ENCODE measurements at places on chromosomes 1 and 21.

DNA sequence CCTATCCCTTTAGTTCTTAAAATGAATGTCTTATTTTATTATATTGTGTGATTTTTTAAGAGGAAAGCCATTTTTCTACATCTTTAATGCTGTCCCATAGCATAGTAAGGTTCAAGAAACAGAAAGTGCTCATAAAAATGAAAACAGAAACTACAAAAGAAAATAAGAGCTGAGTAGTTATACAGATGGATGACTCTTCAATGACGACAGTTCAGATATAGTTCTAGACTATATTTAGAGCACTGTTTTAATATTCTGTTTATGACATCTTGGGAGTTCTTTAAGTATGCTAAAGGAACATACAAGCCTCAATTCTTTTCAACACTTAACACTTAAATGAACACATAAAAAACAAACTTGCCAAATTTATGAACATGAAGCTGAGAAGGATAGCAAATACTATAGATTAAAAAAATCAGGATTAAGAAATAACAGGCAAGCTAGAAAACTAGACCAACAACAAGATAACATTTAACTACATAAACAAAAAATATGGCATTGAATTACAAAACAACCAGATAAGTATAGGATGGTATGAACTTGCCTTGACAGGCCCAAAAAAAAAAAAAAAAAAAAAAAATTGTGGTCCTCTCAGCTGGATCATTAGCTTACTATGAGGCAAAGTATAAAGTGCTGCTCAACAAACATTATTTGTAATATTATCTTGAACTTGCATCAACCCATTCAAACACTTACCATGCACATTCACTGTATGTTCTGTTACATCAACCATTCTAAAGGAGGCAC lies 87.9 kb downstream of the ZZZ3 start:
- DNase-seq = no peak

GRCh38 chr1:61055110-61055614 lies 27.2 kb upstream of the NFIA start:
- DNase-seq = no peak

- no peak for DNase-seq
These were observed 3.1 kb upstream of the PLA2G2E start for GRCh38 chr1:19926296-19927129.

- DNase-seq = no peak
These were observed 61.5 kb downstream of the GNG12 start for GRCh38 chr1:67771749-67772148.

GRCh38 chr1:5881526-5882222 lies 110.6 kb downstream of the NPHP4 start:
- no peak for DNase-seq

- DNase-seq = no peak
These were observed 59.3 kb downstream of the NKAIN1 start for GRCh38 chr1:31180338-31180737.

DNA sequence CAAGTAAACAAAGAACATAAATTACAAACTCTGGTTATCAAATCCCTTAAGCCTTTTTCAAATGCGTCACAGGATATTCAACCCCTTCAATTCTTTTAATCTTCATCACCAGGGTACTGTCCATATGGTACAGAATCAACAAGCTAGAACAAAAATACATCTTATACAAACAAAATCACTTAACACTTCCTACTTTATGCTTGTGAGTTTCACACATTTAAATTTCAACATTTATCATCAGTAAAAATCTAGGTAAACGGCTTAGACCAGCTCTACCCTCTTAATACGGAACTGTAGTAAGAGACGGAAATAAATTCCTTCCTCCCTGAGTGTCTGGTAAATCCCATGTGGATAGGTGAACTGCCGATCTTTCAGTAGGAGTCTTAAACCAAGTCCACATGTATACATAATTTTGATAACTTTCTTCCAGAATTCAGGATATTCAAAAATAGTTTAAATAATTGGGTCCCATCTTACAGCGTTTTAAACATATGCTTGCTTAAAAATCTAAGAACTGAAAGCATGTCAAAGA lies 1.0 kb downstream of the CCDC181 start:
- DNase-seq = no peak

DNA sequence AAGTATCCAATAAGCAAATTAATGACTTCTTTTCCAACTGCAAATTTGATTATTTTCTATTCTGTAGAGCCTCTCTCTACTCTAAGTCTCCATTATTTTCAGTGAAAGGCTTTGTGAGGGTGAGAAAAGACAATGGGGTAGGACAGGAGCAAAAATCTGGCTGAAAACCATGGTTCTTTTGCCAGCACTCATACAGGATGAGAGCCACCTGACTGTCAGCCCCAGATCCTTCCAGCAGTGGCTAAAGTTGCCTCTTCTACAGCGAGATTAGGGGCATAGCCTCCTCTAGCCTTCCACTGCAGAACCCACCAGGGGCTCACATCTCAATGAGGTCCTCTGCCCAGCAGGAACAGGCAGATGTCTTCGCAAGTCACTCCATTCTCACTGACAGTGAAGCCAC lies 23.7 kb downstream of the NMNAT2 start:
- DNase-seq = no peak

DNA sequence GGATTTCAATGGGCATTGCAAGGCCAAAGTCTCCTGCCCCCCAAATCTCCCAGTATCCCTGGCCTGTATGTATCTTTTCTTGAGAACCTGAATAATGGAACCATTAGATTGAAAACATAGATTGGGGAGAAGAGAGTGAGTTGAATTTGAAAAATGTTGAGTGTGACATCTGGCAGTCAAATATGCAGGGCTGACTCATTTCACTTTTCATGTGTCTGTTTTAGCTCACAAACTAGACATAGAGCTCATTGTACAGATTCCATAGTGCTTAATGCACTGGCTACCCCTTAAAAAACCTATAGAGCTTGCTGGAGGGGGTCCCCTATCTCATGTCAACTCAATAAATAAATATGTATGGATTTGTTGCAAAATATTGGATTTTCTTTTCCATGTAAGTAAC lies 30.8 kb downstream of the DDR2 start:
- no peak for DNase-seq

GRCh38 chr1:153488731-153489130 lies 28.3 kb upstream of the S100A7 start:
- no peak for DNase-seq

- DNase-seq = peak; percentile 95
These were observed 10.7 kb downstream of the ENTREP3 start for GRCh38 chr1:155244368-155245162.

GRCh38 chr1:33298623-33299277 lies 22.1 kb downstream of the A3GALT2 start:
- DNase-seq = peak; percentile 89

- DNase-seq = no peak
These were observed at the start of gene AKNAD1 for GRCh38 chr1:108856994-108857393. TSS of gene AKNAD1 (minus strand) at chr1:108857094. CDS start at chr1:108852664, 4,430 bp downstream.
